ENCODE measurements at places on chromosomes 12 and 14.

DNA sequence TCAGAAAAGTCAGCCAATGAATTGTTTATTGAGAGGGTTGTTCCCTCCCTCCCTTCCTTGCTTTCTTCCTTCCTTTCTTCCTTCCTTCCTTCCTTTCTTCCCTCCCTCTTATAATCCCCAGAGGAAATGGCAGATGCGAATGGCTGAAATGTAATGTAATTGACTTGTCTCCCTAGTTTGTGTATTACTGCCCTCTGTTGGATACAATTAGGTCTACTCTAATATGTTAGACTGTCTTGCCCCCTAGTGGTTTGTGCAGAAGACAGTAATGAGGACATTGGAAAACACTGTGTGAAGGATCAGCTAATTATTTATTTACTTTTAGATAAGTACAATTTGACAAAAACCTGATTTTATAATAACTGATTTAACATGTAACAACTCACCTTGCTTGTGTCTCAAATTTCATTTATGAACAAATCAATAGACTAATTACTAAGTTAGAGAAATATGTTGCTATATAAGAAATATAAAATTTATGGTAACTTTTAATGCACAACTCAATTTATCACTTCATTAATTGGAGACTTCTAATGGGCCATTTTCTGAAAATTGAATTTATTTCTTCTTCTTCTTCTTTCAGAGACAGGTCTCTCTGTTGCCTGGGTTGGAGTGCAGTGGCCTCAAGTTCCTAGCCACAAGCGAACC lies 229.8 kb upstream of the LRIG3 start:
- no peak for DNase-seq

GRCh38 chr12:26317942-26318575 lies 122.7 kb downstream of the SSPN start:
- no peak for DNase-seq

GRCh38 chr12:28535216-28535615 lies 345.0 kb downstream of the CCDC91 start:
- no peak for DNase-seq

DNA sequence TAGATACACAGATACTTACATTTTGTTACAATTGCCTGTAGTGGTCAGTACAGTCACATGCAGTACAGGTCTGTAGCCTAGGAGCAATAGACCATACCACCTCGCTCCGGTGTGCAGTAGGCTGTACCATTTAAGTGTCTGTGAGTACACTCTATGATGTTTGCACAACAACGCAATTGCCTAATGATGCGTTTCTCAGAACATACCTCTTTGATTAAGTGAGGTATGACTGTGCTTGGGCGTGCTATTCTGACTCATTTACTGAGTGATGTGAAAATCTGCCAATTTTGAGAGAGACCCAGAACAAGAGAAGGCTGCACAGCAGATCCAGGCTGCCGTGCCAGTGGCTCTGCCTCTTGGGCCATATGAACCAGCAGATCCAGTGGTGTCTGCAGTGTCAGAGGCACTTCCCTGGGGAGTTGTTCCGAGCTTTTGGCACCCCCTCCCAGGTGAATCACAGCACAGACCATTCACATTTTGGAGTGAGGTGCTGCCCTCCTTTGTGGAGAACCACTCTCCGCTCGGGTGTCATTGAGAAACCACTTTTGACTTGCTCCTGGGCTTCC lies 20.4 kb downstream of the DLK1 start:
- DNase-seq = no peak

DNA sequence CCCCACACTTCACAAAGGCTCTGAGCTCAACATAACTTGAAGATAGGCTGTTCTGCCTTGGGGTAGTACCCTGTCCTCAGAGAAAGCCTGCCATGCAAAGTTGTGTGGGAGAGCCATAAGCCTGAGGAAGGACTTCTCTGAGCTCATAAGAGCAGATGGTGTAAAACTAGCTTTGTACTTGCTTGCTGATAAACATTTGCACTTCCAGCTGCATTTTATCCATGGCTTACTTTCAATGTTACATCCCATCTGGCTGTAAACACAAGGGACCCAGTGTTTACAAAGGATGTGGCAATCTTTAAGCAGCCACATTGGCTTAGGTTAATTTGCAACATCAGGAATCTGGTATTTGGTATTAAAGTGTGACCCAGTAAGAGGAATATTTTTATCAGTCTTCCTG lies 258.1 kb downstream of the IPO8 start:
- DNase-seq = no peak

- no peak for DNase-seq
Observed at GRCh38 chr12:11758087-11758486, 108.6 kb downstream of the ETV6 start.

DNA sequence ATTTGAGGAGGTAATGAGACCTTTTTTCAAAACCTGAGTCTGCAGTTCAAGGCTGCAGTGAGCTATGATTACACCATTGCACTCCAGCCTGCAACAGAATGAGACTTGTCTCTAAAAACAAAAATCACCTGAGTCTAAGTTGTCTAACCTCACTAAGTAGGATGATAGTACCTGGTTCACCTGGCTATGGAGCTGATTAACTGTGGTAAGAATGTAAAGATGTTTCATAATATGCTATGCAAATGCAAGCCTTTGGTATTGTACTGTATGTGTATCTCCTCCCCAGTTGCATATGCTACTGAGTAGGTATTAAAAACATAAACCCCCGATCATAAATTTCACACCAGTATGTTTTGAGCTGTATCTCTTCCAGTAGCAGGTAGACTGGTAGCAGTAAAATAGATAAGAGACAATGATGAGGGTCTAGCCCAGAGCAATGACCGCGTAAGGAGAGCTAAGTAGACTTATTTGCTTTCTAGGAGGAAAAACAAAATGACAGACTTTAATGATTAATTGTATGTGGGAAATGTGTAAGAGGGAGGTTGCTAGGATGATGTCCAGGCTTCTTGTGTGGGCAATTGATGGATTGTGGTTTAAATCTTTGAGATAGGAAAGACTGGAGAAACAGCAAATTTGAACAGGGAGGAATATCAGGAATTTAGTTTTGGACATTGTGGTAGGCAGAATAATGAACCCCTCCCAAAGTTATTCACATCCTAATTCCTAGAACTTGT lies 41.6 kb upstream of the EGLN3 start:
- no peak for DNase-seq

DNA sequence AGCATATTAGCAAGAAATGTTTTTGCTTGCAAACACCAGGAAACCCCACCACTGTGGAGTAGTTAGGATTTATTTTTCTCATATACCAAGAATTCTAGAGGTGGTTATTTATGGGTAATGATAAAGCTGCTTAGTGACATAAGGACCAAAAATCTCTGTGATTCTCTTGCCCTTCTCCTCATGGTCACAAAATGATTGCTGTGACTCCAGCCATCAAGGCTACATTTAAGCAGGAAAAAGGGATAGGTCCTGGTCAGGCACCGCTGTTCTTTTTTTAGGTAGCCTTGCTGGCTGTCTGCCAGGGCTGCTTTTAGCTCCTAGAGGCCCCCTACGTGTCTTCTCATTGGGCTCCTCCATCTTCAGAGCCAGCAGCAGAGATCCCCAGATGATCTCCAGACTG lies 104.2 kb downstream of the AACS start:
- DNase-seq = no peak

- no peak for DNase-seq
Observed at GRCh38 chr12:57058454-57058853, 8.5 kb upstream of the MYO1A start.

Data from activated CD8-positive, alpha-beta memory T cell treated with anti-CD3 and anti-CD28 coated beads, Interleukin-2, amount 50 U/mL, for 48 hours (primary cell).